Left lobe of liver (tissue), 2 donors: ENCODE measurements at places on chromosomes 2 and 18. TPM values are rescaled to one million over a fixed set of nuclear protein-coding genes. Genes with fewer than 3 reads are reported as not detected.

The NEU2 gene
- total RNA-seq: not detected

The CRYGD gene
- total RNA-seq: not detected

The KLHL41 gene
- 0.18 TPM for total RNA-seq

The NFU1 gene
- total RNA-seq: 12.0 TPM

The RUFY4 gene
- not detected for total RNA-seq

The NEU4 gene
- total RNA-seq: 109 TPM

The SLC9A4 gene
- not detected for total RNA-seq

The SETBP1 gene
- total RNA-seq: 17.3 TPM

The CNTNAP5 gene
- total RNA-seq: not detected

- no peak for DNase-seq
These were observed 1154.4 kb downstream of the DPP10 start for GRCh38 chr2:115596659-115597375.

DNA sequence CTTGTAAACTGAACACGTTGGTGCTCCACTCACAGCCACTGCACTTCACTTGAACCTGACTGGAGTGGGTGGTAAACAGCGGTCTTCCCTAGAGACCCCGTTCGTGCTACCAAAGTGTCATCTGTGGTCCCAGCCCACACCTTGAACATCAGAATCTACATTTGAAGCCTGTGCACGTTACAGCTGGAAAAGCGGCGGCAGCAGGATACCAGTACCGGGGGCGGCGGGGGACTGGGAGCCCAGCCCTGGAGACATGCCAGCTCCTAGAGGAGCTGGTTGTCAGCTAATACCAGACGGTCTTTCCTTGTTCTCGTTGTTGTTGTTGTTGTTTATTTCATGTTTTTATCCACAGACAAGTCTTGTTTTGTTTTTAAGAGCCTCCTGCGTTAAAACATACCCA, 156.7 kb downstream of the WDSUB1 start:
- DNase-seq: no peak

DNA sequence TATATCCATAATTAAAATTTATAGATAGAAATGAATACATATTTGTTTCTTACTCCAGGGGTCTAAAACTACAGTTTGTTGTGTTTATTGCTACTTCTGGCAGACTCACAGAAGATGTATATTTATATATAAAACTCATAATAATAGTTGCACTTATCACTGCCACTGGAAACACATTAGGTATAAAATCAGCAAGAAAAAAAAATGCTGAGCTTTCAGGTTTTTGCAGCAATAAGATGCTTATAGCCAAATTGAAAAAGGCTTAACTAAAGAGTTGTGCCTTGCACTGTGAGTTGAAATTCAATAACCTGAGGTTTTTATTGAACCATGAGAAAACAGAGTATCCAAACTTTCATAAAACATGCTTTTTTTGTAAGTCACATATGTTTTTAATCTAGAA, 623.9 kb upstream of the CRIM1 start:
- no peak for DNase-seq

- DNase-seq: no peak
These were observed 344.1 kb upstream of the REG3G start for GRCh38 chr2:78681386-78681785.

- no peak for DNase-seq
These were observed 16.1 kb downstream of the AGFG1 start for GRCh38 chr2:227488045-227488444.

GRCh38 chr2:39266916-39267434, 23.2 kb upstream of the CDKL4 start:
- no peak for DNase-seq

GRCh38 chr2:176780348-176780747, 432.2 kb upstream of the HNRNPA3 start:
- no peak for DNase-seq

DNA sequence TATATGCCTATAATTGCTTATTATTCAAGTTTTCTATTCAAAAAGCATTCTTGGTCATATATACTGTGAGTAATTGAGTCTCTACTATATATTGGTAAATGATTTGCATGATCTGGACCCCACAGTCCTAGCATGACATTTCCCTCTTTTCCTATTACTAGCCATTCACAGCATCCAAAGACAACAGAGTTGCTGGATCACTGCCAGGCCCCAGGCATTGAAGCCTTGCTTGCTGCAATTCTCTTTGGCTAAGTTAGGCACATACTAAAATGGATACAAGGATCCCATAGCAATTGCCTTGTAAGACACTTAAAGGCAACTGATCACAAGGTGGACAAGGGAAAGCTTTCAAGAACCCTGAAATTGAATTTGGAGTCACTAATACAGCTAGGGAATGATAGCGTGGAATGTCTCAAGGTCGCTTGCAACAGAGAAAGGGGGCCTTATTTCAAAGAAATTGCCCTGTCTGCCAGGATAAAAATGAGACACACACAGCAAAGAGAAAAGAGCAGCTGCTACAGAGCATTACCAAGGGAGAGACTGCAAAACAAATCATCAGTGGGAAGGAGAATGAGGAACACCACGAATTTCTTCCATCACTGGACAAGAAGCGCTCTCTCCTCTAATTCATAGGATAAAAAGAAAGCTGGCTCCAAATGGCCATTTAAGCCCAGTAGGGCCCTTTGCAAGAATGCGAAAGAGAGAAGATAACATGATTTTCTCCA, 77.1 kb upstream of the EPHA4 start:
- DNase-seq: no peak

GRCh38 chr2:183063083-183063482, 15.5 kb upstream of the DUSP19 start:
- no peak for DNase-seq

- DNase-seq: no peak
These were observed 42.1 kb downstream of the RAPH1 start for GRCh38 chr2:203492965-203493364.

- no peak for DNase-seq
These were observed 504.2 kb downstream of the ARHGAP15 start for GRCh38 chr2:143633419-143633818.

GRCh38 chr2:65366595-65367125, 65.7 kb downstream of the SPRED2 start:
- DNase-seq: no peak

- no peak for DNase-seq
These were observed 353 bp upstream of the SULT1C4 start for GRCh38 chr2:108377401-108377800.

DNA sequence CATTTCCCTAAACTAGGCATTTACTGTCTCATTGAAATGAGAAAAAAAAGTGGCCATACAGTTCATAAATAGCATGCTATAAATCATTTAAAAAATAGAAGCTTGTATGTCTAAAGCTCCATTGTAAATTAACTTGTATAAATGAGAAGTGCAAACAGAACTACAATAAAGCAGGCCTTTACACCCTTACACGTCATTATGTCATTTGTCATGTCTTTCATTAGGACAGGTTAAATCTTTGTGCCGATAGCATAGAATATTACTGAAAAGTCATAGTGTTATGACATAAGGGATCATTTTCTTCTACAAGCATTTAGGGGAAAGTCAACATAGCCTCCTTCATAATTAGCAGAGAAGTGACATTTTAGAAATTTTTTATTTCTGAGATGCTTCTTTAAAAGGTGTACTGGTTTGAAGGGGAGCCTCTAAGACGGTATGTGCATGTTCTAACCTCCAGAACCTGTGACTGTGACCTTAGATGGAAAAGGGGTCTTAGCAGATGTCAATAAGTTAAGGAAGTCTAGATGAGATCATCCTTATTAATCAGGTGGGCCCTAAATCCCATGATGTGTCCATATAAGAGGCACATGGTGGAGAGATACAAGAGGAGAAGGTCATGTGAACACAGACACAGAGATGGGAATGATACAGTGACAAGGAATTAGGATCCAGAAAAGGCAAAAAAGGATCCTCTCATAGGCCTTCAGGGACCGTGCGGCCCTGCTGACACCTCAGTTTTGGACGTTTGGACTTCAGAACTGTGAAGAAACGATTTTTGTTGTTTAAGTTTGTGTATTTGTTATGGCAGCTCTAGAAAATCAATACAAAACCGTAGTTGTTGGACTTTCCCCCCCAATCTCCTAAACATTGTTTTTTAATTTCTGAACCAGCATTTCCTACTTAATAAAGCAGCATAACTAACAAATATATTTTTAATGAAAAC, 863.7 kb downstream of the MBD2 start:
- no peak for DNase-seq

DNA sequence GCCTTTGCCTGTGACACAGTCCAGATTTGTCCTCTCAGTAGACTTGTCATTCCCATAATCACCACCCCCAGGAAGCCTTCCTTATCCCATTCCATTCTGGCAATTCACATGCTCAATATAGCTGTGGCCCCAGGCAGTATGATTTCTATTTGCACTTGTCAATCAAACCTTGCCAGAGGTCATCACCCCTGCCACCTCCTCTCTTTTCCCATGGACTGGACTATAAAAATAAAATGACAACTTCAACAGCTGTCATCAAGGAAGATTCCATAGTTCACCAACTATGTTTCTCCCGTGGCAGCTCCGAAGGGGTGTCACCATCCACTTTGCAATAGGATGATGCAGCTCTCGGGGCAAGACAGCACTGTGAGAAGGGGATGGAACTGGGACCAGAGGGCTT, 255.7 kb downstream of the CELF4 start:
- no peak for DNase-seq

GRCh38 chr2:211351987-211352386, 795.6 kb downstream of the CPS1 start:
- no peak for DNase-seq

DNA sequence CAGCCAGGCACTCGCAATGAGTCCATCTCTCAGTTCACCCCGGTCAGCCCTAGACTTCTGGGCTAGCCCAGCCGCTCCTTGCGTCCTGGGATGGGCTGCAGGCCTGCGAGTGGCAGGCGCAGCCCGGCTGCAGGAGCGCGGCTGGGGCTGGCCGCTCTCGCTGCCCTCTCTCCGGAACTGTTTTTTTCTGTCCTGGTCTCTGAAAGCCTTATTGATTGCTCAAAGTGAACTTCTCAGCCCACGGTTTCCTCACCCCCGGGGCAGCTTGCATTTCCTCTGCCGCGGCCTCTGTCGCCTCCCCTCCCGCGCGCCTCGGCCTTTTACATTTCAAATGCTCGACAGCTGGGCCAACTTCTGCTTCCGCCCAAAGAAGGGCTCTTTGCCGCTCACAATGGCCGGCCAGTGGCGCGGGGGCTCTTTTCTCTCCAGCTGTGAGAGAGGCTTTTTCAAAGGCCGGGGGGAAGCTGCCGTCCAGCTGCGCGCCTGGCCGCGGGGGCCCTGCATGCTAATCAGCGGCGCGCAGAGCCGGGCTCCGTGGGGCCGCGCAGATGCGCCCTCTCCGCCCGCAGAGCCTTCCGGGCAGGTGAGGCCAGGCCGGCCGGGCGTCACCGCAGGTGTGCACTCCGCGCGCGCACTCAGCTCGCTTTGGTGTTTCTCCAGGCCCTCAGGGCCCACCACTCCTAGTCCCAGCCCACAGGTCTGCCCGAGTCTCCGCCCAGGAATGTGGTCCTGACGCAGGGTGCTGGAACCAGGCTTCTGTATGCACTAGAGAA, 513.8 kb downstream of the RNF144A start:
- DNase-seq: no peak
